Amniotic stem cell (primary cell): ENCODE measurements at places on chromosomes 16 and 17.
A peak's percentile ranks its signal among the peaks of the same experiment; 100 is the strongest.

DNA sequence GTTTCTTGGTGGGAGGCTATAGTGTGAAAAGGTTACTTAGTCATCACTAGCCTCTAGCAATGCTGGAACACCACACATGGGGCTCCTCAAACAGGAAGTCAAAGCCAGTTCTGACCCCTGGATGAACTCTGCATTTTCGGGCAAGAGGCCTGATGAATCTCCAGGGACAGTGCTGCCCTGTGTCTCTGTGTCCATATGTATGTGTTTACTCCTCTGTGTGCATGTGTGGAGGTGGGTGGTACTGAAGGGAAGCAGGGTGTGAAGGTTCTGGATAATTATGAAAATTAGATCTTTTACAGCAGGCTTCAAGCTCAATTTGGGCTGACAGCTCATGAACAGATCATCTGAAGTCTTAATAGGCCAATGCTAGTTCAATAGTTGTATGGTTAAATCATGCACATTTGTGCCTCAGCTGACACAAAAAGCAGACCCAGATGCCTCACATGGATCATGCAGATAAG is 133.6 kb downstream of the SNX11 start:
- no peak for DNase-seq

DNA sequence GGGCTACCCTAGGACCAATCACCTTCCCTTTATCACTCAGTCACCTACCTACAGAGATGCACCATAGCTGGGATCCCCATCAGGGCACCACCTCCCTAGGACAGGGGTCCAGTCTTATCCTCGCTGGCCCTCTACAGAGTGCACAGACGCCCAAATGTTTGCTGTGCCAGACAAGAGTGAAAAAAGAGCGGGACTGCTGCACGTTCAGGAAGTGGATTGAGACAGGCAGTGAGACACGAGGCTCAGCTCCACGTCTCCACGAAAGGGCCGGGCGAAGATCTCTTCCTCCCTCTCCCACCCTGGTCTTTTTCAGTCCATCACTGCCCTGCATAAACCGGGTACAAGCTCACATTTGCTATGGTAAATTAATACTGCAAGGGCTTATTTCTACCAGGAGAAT is 95.5 kb downstream of the ZFHX3 start:
- no peak for DNase-seq

GRCh38 chr17:76385892-76386786 is 1.7 kb downstream of the SPHK1 start:
- peak; percentile 54 for DNase-seq

DNA sequence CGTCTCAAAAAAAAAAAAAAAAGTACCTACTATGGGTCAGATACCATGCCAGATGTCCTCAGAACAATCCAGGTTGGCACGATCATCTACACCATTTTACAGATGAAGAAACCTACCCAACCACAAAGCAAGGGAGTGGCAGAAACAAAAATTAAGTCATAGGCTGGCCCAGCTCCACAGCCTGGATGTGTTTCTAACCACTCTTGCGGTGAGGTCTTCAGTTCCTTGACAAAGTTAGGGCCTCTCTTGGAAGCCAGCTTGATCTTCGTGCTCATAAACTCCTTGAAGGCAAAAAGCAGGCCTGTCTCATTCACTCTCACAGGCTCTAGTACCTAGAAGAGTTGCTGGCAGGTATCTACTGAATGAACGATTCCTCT is 6.2 kb downstream of the GGA2 start:
- DNase-seq = no peak

- DNase-seq = no peak
Measured at GRCh38 chr17:72922219-72922618, 170.3 kb downstream of the SLC39A11 start.

- DNase-seq = no peak
Measured at GRCh38 chr16:81251871-81252270, 13.4 kb downstream of the BCO1 start.

GRCh38 chr16:3764409-3764808 is 47.1 kb upstream of the TRAP1 start:
- no peak for DNase-seq

DNA sequence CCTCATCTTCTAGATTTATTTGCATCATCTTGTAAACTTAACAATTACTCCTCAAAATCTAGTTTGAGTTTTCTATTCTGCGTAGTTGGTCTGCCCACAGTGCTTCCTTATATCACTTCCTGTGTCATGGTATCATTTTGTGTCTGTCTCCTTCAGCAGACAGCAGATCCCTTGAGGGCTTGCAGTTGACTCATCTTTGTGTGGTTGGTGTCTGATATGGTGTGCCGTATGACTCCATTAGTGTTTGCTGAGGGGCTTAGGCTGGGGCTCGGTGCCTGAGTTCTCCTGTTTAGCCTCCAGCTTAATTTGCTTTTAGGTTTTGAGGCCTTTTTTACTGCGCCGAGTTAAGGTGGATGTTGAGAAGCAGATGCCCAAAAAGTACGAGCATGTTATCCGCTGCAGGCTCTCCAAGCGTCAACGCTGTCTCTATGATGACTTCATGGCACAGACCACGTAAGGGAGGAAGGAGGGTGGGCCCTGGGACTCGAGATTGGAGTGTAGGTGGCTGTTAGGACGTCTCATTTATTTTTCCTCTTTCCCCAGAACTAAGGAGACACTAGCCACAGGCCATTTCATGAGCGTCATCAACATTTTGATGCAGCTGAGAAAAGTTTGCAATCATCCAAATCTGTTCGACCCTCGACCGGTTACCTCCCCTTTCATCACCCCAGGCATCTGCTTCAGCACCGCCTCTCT is 16.9 kb downstream of the SRCAP start:
- DNase-seq = no peak

DNA sequence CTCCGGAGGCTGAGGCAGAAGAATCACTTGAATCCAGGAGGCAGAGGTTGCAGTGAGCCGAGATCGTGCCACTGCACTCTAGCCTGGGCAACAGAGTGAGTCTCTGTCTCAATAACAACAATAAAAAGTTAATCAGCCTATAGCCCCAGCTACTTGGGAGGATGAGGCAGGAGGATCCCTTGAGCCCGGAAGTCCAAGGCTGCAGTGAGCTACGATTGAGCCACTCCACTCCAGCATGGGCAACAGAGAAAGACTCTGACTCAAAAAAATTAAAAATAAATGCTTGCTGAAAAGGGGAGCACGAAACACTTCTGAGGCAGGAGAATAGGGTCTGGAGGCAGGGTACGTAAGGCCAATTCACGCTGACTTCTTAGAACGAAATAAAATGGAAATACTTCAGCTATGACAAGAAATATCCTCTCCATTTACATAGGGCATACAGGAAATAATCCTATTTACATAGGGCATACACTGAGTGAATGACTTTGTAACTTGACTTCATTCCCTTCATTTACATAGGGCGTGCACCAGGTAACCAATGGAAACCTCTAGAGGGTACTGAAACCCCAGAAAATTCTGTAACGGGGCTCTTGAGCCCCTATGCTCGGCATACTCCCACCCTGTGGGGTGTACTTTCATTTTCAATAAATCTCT is 3.2 kb upstream of the PRPSAP1 start:
- DNase-seq = no peak

DNA sequence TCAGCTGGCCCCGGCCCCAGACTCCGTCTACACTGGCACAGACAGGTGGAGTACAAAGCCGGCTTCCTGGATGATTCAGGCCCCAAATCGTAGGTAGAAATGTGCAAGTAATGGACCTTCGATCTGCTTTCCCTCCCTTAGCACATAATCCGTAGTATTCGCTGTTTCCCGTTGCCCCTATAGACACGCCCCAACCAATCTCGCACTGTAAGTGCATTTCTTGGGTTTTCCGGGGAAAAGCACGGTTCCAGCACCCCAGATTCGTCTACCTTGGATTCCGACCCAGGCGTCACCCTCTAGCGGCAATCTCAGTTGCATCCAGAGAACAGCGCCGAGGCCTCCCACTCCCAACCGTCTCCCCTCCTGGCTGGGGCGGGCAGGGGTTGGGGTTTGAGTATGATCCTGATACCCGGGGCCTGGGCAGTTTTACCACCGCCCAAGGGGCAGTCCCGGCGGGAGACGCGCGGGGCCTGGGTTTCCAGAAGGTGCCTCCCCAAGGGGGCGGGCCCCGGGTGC is 12.1 kb upstream of the FOXF1 start:
- DNase-seq = no peak

- DNase-seq = peak; percentile 41
Measured at GRCh38 chr16:58336332-58337089, 41.7 kb upstream of the PRSS54 start.

- DNase-seq = no peak
Measured at GRCh38 chr17:3827124-3827773, 18.8 kb downstream of the NCBP3 start.

GRCh38 chr17:13435230-13435629 is 166.5 kb downstream of the HS3ST3A1 start:
- no peak for DNase-seq

DNA sequence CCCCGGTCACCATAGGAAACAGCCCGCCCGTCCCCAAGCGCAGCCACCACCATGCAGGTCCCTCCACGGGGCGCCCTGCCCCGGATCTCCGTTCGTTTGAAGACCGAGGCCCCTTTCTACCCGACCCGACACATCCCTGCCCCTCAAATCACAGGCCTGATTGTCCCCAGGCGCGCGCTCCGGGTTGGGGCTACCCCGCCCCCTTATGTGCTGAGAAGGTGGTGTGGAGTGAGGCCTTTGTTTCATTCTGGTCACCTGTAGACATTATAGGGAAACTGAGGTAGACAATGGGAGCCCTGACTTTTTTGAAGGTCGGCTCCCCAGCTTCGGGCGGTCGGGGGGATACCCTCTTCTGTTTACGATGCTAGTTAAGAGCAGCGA is 763 bp upstream of the ACTG1 start:
- no peak for DNase-seq

DNA sequence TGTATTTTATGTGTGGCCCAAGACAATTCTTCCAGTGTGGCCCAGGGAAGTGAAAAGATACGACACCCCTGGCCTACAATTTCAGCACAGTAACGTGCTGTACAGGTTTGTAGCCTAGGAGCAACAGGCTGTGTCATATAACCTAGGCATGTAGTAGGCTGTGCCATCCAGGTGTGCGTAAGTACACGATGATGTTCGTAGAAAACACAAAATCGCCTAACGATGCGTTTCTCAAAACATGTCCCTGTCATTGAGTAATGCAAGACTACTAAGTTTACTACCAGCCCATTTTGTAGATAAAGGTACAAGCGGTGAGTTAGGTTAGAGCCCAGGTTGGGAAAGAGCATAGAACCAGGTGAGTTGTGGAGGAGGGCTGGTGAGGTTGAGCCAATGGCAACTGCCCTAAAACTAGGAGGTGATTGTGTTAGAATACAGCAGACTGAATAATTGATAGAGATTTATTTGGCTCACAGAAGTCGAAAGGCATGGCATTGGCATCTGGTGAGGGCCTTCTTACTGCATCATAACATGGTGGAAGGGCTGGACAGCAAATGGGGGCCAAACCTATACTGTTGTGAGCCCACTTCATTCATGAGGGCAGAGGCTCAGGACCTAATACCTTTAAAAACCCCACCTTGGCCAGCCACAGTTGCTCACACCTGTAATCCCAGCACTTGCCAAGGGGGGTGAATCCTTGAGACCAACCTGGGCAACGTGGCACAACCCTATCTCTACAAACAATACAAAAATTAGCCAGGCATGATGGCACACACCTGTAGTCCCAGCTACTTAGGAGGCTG is 4.2 kb downstream of the EIF1 start:
- no peak for DNase-seq

- peak; percentile 59 for DNase-seq
Measured at GRCh38 chr16:75238132-75238852, 13.1 kb downstream of the BCAR1 start.

DNA sequence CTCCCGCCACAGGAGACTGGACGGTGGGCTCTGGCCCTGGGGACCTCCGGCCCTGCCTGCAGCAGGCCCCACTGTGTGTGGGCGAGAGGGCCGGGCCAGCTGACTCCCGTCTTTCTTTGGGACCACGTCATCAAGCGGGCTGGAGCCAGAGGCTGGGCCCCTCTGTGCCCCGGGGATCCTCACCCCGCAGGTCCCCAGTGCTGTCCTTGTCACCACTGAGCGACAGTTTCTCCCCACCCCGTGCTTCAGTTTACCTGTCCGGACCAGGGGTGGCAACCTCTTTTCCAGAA is 181.9 kb upstream of the ZNF469 start:
- DNase-seq = no peak

DNA sequence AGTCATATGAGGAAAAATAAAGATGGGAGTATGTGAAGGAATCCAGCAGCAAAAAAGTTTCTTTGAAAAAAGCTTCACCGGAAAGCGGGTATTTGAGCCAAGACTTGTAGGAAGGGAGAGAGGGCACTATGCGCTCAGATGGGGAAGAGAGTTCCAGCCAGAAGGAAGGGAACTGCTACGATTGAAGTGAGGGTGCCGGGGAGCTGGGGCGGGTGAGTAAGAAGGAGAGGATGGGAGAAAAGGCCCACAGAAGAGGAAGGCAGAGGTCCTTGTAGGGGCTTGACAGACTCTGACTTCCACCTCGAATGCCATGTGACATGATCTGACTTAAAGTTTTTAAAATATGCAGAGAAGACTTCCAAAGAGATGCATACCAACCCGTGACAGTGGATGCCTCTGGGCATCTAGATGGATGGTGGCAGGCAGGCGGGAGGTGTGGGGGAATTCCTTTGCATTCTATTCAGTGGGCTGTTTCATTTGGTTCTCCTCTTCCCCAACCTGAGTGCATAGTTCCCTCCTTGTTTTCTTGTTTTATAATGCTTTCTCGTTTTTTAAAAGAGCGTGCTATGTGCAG is 44.9 kb downstream of the CDRT4 start:
- no peak for DNase-seq

- DNase-seq = no peak
Measured at GRCh38 chr16:71628810-71629209, 2.8 kb downstream of the MARVELD3 start.
